ENCODE measurements at places on chromosomes 16 and 17. TPM values are rescaled to one million over a fixed set of nuclear protein-coding genes. Genes with fewer than 3 reads are reported as not detected.

CDH11 gene
- 1.4 TPM for total RNA-seq

ZDHHC1 gene
- 7.6 TPM for total RNA-seq

ACSM3 gene
- total RNA-seq: 4.6 TPM

ABCA9 gene
- not detected for total RNA-seq

SLC6A2 gene
- not detected for total RNA-seq

CEP295NL gene
- total RNA-seq: 0.31 TPM

TAF1C gene
- total RNA-seq: 30.5 TPM

OTOP3 gene
- total RNA-seq: not detected

TSPOAP1 gene
- not detected for total RNA-seq

HBA1 gene
- total RNA-seq: 0.80 TPM

CD300LB gene
- not detected for total RNA-seq

GJC1 gene
- 31.8 TPM for total RNA-seq

CES2 gene
- total RNA-seq: 32.6 TPM

ODAD4 gene
- 1.4 TPM for total RNA-seq

ZPBP2 gene
- not detected for total RNA-seq

GAST gene
- not detected for total RNA-seq

ANKFN1 gene
- total RNA-seq: not detected

SMIM22 gene
- not detected for total RNA-seq

SLC12A3 gene
- not detected for total RNA-seq

CLDN6 gene
- 0.74 TPM for total RNA-seq

C17orf67 gene
- total RNA-seq: 1.3 TPM

WNK4 gene
- 1.7 TPM for total RNA-seq

OTOA gene
- 0.05 TPM for total RNA-seq

PTRH2 gene
- total RNA-seq: 109 TPM

NT5M gene
- 10.1 TPM for total RNA-seq

HDAC5 gene
- total RNA-seq: 14.2 TPM

GFAP gene
- total RNA-seq: 0.61 TPM

DNAAF8 gene
- 0.91 TPM for total RNA-seq

ZNF232 gene
- 4.6 TPM for total RNA-seq

ADAP2 gene
- total RNA-seq: 2.5 TPM

C16orf54 gene
- total RNA-seq: not detected

HIGD1B gene
- not detected for total RNA-seq

CES5A gene
- total RNA-seq: not detected

TAC4 gene
- not detected for total RNA-seq

MT1A gene
- 17.8 TPM for total RNA-seq
